OCI-M1 (cell line): ENCODE measurements at places on chromosomes 11 and 22.

GRCh38 chr22:40654522-40655167 is 18.1 kb upstream of the MRTFA start:
- DNase-seq, result peak; percentile 55

GRCh38 chr11:46020084-46020599 is 97.7 kb downstream of the LARGE2 start:
- DNase-seq, result no peak

DNA sequence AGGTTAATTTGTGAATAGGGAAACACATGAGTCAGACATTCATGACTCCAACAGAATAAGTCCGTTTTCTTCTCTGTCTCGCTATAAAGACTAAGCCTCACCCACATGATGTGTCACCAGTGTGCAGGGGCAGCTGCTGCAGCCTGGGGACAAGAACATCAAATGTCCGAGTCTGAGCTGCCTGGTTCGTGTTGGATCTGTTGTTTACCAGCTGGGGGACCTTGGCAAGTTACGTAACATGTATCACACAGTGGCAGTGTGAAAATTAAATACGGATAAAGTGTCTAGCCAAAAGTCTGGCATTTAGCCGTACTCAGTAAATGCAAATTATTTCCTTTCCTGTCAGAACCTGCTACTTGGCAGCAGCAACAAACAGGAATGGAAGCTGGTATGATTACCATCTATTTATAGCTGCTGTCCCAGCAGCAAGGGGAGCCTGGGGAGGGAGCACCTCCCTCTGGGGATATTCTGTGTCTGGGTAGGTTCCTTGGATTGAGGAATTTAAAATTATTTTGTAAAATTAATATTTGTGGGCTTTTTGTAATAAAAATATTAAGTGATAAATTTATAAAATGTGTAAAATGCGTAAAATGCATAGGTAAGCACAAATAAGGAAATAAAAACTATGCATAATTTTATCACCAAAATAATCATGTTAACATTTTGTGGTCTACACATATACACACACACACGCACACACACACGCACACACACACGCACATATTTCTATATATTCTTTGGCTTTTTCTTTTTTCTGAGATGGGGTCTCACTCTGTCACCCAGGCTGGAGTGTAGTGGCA is 1.3 kb upstream of the CLDN25 start:
- DNase-seq, result peak; percentile 25

GRCh38 chr22:28243539-28243938 is 324.5 kb upstream of the PITPNB start:
- peak; percentile 28 for DNase-seq

DNA sequence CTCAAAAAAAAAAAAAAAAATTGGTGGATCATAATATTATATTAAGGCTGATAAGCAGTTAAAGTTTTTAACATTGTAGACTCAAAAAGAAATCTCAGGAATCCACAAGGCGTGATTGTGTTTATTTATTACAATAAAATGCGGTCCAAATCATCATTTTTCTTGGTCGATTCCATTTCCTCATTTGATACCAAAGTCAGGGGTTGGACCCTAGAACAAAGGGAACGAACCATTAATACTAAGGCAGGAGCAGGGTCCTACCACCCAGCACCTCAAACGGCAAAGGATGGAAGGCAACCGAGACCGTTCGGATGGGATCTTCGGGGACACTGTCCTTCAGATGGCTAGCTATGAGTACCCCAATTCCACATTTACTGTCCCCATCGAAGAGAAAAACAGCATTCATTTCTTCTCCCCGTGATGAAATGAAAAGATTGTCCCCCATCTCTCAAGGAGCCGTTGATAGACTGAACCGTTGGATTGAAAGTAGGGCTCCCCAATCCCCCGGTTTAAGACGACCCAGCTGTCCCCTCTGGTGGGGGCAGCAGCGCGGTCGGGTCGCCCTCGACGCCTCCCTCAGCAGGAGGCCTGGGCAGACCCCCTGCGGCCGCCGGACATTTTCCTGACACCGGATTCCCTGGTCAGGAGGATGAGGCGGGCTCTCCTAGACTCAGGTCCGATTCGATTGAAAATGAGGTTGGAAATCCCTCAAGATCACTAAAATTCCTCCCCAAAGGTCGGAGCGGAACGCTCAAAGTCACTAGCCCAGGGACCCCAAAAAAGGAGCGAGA is 607 bp downstream of the DMC1 start:
- no peak for DNase-seq
